Hippocampal formation (tissue), 2 donors: ENCODE measurements at places on chromosomes 16 and 17.

DNA sequence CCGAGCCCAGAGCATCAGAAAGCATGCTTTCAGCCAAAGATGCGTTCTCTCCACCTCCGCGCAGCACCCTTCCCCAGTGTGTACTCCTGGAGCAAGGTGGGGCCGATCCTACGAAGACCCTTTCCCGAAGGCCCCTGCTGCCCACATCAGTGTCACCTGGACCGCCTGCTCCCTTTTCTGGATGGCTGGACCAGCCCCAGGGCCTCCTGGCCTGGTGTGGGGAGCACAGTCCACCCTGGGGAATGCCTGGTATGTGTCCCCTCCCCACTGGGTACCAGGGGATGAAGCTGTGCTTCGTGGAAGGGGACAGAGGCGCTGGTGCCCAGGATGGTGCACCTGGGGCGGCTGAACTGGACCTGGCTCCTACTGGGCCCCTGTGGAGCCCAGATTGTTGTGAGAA, 173.8 kb downstream of the SEC14L1 start:
- no peak for DNase-seq

DNA sequence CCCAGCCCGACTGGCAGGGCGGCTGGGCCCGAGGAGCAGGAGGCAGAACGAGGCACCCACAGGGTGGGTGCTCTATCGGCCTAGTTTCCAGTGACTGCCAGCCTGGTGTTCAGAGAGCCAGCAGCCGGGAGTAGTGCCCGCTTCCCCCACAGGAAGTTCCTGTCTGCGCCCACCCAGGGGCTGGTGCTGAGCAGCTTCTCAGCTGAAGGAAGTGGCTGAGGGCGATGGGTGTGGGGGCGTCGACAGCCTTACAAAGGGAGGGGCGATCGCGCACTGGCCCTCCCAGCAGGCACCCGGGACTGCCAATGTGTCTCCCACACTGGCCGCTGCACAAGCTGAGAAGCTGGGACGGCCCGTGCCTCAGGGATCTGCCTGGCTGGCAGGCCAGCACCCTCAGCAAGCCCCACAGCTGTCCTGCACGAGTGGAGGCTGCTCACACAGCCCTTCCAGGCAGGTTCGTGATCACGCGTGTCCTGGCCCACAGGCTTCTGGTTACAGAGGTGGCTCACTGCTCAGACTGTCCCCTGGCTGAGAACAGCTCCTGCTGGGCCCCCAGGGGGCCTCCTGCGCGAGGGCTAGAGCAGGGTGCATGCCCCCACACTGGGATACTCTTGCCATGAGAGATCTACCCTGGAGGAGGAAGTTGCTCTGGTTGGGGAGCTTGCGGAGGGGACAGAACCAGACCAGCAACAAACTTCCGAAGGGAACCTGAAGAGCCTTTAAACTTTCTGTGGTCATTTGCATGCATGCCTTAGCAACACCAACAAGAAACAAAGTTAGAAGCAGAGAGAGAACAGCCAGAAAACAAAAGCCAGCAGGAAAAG, 2.5 kb downstream of the RNF166 start:
- no peak for DNase-seq

GRCh38 chr17:33647956-33648355, 354.9 kb upstream of the ASIC2 start:
- peak; percentile 33 for DNase-seq

DNA sequence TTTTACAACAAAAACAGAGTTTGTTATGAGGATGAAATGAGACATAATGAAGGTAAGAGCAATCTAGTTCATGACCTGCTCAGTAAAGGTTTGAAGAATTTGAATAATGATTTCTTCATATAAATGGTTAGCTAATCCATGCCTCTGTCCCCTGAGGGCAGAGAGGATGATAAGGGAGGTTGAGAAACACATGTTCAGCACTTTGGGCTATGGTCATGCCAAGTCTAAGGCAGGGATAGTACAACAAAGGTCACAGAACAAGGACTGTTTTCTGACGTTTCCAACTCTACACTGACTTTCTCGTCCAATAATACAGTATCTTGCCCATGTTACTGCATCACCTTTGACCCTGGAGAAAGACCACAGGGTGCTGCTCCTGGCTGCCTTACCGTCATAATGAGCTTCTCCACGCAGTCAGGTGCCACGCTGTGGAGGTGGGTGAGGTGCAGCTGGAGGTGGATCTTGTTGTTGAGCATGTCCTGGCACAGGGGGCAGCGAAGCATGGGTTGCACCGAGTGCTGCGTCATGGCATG, 236.7 kb downstream of the ZFHX3 start:
- no peak for DNase-seq

DNA sequence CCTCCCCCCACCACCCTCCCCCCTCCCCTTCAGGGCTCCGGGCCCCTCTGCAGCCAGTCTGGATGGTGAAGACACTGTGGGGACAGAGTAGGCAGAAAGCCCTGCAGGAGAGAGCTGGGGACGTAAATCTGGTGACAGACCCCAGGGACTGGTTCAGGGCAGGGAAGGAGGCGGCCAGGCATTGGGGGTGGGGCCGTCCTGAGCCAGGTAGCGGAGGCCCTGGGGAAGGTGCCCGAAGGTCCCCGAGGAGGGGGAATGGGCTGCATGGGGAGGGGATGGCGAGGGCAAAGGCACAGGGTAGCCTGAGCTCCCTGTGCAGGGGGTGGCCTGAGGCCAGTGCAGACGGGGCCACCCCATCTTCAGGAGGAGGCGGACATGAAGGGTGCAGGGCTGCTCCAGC, 26.3 kb upstream of the CACNA1H start:
- no peak for DNase-seq

- DNase-seq: peak; percentile 53
These were observed 8.9 kb upstream of the TIMP2 start for GRCh38 chr17:78933959-78934568.

- DNase-seq: no peak
These were observed 38.3 kb downstream of the CCDC182 start for GRCh38 chr17:57706761-57707160.

DNA sequence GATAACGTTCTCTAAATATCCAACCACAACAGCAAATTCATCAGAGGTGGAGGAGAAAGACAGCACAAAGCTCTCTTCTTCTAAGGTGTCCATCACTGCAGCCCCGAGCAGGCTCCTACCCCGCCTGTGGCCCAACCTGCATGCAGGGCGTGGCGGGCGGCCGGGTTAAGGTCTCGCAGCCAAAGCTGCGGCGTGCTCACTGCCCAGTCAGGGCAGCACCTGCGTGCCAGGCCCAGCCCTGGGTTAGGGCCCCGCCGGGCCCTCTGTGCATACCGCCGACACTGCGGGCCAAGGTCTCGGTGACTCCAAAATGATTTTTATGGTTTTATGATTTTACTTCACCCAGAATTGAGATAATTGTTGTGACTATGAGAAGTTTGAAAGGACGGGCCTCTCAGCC, 57.8 kb downstream of the FOXK2 start:
- no peak for DNase-seq

DNA sequence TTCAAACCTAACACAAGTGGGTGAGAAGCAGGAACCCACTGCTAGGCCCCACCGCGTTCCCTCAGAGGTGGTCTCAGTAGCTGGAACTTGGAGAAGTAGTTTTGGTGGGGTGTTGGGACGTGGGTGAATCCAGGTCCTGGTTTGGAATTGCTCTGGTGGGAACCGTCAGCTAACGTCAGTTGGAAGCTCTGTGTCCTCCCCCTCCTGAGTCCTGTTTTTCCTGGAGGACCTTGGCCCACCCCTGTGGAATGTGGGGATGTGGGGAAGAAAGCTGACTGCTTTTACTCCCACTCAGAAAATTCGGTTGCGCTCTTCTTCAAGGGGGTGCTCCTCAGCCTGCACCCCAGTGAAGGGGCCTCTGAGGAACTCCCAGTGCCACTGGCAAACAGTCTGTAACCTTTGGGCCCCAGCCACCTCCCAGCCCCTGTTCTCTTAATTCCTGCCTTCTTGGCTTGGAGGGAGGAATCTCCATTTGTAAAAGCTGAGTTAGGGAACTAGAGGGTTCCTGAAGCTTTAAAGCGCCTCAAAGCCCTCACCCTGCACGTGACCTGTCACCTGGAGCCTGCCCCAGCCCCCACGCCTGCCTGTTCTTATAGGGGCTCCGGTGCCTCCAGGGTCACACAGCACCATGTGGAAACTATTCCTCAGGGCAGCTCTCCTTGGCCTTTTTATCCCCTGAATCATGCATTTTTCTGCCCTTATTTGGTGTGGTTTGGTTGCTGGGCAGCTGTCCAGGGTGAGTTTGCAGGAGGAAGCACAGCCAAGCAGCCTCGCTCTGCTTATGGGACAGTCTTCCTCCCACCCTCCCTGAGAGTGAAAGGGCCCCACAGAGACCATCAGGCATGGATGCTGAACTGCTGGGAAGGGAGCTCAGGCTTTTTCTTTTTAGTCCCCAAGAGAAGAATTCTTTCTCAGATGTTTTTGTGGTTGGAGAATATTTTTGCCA, 16.2 kb upstream of the NAGLU start:
- peak; percentile 57 for DNase-seq

DNA sequence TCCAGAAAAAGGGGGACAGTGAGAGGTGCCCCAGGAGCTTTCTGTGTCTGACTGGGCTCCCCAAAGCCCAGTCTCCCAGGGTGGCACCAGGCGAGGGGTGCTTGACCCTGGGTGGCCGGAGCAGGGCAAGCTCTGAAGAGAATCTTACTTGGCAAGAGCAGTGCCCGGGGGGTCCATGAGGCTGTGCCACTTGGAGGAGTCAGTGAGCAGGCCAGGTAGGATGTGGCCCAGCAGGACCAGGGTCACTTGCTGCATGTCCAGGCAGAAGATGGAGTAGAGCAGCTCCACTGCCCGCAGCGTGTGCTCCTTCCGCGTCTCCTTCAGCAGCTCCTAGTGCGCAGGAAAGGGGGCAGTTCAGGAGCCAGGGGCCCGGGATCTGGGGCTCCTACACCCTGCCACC, 7.3 kb downstream of the CSF3 start:
- DNase-seq: no peak

DNA sequence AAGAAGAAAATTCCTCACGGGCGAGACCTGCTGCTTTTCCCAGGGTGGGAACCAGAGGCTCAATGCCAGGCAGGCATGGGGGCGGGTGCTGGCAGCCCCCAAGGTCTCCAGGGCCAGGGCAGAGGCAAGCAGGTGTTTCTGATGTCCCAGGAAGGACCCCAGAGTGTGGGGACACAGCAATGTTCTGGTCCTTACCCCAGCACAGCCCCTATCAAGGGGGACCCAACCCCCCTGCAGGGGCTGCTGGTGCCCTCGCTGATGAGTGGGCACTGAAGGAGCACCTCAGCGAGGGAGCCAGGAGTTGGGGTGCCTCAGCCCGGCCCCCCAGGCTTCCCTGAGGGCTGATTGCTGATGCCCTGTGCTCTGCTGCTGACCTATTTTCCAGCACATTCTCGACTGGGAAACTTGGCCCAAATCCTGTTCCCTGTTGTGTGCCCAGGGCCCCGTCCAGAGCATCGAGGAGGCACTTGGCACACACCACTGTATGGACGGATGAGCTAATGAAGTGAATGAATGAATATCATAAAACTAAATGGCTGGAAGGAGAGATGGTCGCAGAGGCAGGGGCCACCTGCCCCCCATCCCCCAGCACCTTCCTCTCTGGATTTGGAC, 2.8 kb downstream of the DBNDD1 start:
- no peak for DNase-seq

- no peak for DNase-seq
These were observed 22.3 kb upstream of the PECAM1 start for GRCh38 chr17:64412944-64413381.

DNA sequence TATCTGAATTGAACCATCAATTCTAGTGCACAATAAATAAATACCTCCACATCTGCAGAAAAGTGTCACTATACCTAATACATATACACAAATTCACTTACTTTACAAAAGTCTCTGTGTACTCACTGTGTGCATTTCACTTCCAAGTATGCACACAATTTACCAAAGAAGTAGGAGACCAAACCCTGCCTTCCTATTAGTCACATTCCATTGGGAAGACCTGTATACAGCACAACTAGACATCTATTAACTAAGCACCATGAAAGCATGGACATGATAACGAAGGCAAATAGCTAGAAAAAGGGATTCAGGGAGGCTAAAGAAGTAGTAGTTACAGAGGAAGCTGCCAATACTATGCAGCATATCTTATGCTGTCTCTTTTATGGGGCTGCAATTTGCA, 139.5 kb downstream of the SNX11 start:
- DNase-seq: no peak

DNA sequence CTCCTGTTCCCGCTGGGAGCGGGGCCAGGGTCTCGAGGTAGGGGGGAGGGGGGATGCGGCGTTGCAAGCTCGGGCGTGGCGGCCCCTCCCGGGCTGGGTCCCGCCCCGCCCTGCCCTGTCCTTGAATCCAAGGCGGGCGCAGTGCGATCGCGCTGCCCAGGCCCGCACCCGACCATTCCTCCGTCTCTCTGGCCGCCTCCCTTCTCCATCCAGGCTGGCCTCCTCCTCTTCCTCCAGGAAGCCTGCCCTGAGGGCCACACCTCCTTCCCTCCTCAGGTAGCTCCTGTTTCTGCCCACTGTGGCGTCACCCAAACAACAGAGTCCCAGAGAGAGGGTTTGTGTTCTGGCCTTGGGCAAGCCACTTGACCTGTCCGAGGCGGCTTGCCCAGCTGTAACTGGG, 43.0 kb upstream of the TAC4 start:
- DNase-seq: no peak

DNA sequence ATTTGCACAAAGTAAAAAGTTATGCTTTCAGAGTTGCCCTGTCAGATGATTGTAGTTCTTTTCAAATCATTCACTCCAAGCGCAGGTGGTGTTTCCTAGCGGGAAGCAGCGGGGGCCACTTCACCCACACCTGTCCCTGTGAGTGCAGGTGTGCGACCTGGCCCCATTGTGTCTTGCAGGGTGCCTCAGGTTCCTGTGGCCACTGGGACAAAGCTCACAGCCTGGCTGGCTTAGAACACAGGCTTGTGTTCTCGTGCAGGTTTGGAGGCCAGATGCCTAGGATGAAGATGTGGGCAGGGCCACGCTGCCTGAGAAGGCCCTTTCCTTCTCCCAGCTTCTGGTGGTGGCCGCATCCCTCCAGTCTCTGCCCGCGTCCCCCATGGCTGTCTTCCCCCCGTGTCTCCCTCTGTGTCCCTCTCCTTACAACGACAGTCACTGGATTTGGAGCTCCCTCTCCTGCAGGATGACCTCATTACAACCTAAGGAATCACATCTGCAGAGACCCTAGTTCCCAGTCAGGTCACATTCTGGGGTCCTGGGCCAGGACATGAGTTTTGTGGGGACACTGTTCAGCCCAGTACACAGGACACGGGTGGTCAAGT, 90.5 kb downstream of the NPIPB11 start:
- DNase-seq: no peak

GRCh38 chr16:7321661-7322060, 11.0 kb upstream of the RBFOX1 start:
- no peak for DNase-seq

- no peak for DNase-seq
These were observed 2.0 kb downstream of the SIAH1 start for GRCh38 chr16:48383009-48383876.

GRCh38 chr17:46038414-46038813, 39.4 kb downstream of the STH start:
- no peak for DNase-seq

GRCh38 chr17:44308865-44309264, 464 bp downstream of the RUNDC3A start:
- peak; percentile 44 for DNase-seq
